ENCODE measurements at places on chromosomes 2 and 18. TPM values are rescaled to one million over a fixed set of nuclear protein-coding genes. Genes with fewer than 3 reads are reported as not detected.

Gene UBXN4
- 49.1 TPM for total RNA-seq

Gene TMEM198
- total RNA-seq: 0.18 TPM

Gene DSG1
- total RNA-seq: not detected

GRCh38 chr2:54708584-54709335 is 14.7 kb upstream of the EML6 start:
- H3K4me3 ChIP-seq: peak overlapping the region; percentile 17
- H3K27ac ChIP-seq: no peak overlapping the region
- H3K36me3 ChIP-seq: no peaks in the 10 kb centered on the region
- peaks cover 15% of the 10 kb centered on the region for H3K27me3 ChIP-seq
- DNase-seq: no peak

- H3K4me1 ChIP-seq: no peaks in the 10 kb centered on the region
- H3K27ac ChIP-seq: no peak overlapping the region
- no peaks in the 10 kb centered on the region for H3K27me3 ChIP-seq
- H3K36me3 ChIP-seq: no peaks in the 10 kb centered on the region
Observed at GRCh38 chr2:178361588-178361987, 89.4 kb downstream of the PRKRA start.

DNA sequence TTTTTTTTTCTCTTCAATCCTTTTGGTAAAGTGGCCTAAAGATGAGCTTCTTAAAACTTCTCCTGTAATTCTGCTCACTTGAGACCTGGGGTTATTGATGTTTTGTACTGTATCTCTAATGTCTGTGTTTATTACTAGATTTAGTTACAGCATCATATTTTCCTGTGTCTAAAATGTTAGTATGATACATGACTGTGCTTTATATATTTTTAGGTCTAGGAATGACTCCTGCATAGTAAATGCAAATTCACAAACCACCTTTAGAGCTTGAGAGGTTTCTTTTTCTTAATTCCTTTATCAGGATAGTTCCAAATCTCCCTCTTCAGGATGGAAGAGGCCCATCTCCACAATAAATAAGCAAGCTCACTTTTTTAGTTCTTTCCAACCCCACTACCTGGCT is 197.6 kb downstream of the SETBP1 start:
- H3K36me3 ChIP-seq: no peaks in the 10 kb centered on the region
- no peaks in the 10 kb centered on the region for H3K4me1 ChIP-seq
- no peak overlapping the region for H3K27ac ChIP-seq

DNA sequence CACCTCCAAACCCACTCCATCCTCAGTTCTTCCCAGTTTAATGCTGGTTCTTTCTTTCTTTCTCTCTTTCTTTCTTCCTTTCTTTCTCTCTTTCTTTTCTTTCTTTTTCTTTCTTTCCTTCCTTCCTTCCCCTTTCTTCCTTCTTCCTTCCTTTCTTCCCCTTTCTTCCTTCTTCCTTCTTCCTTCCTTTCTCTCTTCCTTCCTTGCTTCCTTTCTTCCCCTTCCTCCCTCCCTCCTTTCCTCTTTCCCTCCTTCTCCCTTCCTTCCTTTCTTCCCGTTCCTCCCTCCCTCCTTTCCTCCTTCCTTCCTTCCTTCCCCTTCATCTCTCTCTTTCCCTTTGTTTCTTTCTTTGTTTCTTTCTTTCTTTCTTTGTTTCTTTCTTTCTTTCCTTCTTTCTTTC is 50.9 kb downstream of the PDCL3 start:
- no peaks in the 10 kb centered on the region for H3K4me1 ChIP-seq
- no peaks in the 10 kb centered on the region for H3K36me3 ChIP-seq
- H3K27me3 ChIP-seq: peaks cover 26% of the 10 kb centered on the region
- DNase-seq: no peak
- H3K27ac ChIP-seq: no peak overlapping the region
